ENCODE measurements at places on chromosomes 12 and 14.

- DNase-seq, result no peak
These were observed at the start of gene OR11H6 for GRCh38 chr14:20223410-20223809. Gene OR11H6, plus strand, starts transcription at chr14:20223710. Its CDS starts 0 bp downstream, at chr14:20223710.

DNA sequence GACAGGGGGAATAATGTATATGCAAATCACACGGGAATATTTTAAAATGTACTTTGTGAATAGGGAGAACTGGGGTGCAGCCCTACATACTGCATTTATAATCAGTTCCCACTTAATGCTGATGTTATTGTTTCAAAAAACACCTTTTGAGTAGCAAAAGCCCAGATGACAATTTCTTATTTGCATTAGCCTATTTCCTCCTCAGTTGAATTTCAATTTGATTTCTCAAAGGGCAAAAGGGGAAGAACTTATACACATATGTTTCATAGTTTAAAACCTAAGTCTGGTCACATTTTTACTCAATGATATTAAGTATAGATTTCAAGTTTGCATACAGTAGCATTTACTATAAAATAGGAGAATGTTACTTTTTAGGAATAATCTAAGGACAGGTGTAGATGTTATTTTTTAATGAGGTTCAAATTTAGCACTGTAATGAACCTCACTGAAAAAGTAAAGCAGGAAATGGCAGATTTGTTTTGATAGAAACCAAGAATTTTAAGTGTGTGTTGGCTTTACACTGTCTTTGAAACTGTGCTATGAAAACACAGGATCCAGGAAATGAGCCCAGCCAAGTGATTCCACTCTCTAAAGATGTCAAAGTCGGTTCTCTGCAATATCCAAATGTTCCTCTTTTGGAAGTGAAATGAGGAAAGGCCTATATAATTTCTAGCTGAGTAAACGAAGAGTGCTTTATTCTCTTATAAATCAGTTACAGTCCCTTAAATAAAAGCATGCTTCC is 367.4 kb downstream of the BTG1 start:
- DNase-seq, result no peak

GRCh38 chr12:70557583-70558191 is 79.5 kb downstream of the PTPRB start:
- no peak for DNase-seq

DNA sequence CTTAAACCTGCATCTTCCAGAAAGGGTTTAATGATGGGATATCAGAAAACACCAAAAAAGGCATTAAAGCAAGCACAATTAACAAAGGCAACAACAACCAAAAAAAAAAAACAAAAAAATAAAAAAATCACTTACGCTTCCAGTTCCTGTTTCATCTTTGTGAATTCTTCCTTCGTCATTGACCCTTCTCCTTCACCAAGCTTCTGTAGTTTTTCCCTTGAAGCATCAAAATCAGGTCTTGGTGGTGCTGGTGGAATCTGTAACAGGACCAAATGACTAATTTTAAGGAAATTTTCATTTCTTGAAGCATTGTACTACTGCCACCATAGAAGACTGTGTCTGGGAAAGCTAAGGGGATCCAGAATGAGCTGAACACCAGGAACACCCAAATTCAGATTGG is 24.5 kb downstream of the SNX6 start:
- DNase-seq, result no peak

GRCh38 chr12:79187032-79187431 is 322.5 kb downstream of the SYT1 start:
- no peak for DNase-seq

DNA sequence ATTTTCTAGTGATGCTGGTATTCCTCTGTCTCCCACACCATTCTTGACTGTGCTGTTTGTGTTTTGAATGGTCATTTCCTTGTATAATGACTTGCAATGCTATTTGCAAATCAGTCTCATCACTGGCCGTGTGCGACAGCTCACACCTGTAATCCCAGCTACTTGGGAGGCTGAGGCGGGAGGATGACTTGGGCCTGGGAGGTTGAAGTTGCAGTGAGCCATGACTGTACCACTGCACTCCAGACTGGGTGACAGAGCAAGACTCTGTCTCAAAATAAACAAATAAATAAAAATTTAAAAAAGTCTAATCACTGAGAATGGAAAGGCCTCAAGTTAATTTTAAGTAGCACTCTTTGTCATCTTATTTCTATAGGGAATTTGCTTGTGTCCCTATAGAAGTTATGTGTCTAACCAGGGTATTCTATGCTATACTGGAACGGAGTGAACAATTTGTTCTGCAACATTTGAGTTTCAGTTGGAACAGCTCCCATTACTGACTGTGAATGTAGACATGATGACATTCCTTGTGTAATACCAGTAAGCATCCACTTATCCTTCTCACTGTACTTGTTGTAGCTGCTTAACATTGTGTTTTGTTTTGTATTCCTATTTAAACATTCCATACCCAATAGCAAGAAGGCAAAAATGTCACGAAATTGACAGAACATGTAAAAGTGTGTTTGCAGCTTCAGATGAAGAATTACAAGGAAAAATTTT is 126.3 kb downstream of the MGST1 start:
- no peak for DNase-seq

- DNase-seq, result no peak
These were observed 114.8 kb upstream of the VRK1 start for GRCh38 chr14:96682401-96682800.

DNA sequence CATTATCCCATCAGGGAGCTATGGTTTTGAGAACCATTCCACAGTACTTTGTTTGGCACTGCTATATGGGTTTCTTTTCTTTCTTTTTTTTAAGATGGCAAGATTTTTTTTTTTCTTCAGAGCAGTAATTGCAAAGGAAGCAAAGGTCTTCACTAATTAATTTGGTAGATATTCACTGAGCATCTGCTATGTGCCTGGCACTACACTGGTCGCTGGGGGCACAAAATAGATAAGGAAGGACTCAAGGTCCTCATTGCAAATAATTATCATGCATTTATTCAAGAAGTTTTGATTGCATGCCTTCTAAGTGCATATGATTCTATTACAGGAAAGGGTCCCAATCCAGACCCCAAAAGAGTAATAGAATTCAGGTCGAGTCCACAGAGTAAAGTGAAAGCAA is 10.0 kb upstream of the ATP2A2 start:
- no peak for DNase-seq
